Ureter (tissue), 1 donor: ENCODE measurements at places on chromosomes 12 and 14. TPM values are rescaled to one million over a fixed set of nuclear protein-coding genes. Genes with fewer than 3 reads are reported as not detected.

- DNase-seq, result peak; percentile 67
These were observed 10.7 kb upstream of the ATP2A2 start for GRCh38 chr12:110270125-110270962.

DNA sequence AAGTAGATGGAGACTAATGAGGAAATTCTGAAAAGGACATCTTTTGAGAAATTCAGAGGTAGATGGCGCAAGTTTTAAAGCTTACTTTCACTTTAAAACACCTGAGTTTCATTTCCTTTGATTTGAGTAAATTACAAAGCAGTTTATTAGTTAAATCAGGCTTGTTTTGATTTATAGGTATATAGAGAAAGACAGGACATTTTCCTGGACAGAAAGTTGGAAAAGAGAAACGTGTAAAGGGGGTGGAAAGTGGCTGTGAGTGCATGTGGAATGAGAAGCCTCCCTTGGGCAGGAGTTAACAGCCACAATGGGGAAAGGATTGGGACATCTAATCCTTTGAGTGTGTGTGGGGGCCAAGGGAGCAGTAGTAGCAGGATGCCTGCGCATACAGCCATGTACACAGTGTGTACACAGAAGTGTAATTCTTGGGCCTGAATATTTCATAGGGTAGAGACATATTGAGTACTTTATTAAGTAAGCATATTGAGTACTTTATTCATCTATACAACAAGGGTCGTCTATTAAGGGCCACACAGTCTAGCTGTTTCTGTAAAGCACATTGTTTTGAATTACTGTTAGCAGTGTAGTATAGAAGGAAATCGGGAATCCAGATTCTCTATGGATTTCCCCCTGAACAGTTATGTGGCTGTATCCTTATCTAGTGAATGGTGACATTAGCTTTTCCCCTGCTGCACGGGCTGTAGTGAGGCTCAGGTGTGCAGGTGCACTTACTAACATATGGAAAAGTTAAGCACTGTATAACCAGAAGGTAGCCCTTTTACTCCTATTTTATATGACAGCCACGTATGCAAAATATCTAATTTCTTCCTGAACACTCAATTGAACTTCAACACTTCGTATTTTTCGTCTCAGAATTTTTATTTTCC lies 19.1 kb downstream of the MARK3 start:
- DNase-seq, result no peak

DNA sequence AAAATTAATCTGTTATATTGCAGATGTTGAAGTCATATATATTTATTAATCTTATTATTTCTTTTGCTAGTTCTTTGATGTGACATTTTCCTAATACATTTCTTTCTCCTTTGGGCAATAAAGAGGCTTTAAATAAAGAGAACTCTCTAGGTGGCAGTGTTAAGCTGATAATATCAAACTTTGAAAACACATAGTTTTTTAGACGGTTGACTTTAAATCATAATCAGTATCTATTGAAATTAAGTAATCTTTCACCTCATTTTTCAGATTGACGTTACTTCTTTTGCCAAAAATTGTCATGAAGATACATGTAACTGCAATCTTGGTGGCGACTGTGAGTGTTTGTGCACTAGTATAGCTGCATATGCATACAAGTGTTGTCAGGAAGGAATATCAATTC lies 130.8 kb upstream of the PTPRQ start:
- DNase-seq, result no peak

GRCh38 chr12:12004524-12004923 lies 66.2 kb upstream of the BCL2L14 start:
- no peak for DNase-seq

- no peak for DNase-seq
These were observed 81.9 kb downstream of the PELI2 start for GRCh38 chr14:56199982-56200577.

KLRK1 gene
- total RNA-seq, result 7.6 TPM

- peak; percentile 53 for DNase-seq
These were observed 1.1 kb downstream of the NUMB start for GRCh38 chr14:73457041-73457923.

CMAS gene
- 35.7 TPM for total RNA-seq

DNA sequence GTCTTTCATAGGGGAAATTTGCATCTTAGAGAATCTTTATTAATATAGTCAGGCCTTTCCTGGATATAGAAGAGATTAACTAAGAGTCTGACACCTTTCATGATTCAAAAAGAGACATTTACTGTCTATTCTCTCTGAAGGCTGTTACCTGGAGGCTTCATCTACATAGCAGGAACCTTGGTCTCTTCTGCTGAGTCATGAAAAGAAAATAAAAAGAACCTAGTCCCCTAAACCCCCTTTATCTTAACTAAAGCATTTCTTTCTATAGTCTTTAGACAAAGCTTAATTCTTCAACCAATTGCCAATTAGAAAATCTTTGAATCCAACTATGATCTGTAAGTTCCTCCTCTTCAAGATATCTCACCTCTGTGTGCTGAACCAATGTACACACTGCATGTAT lies 33.1 kb downstream of the RPS29 start:
- no peak for DNase-seq

MAP1LC3B2 gene
- not detected for total RNA-seq

CDC42BPB gene
- total RNA-seq, result 131 TPM

DNA sequence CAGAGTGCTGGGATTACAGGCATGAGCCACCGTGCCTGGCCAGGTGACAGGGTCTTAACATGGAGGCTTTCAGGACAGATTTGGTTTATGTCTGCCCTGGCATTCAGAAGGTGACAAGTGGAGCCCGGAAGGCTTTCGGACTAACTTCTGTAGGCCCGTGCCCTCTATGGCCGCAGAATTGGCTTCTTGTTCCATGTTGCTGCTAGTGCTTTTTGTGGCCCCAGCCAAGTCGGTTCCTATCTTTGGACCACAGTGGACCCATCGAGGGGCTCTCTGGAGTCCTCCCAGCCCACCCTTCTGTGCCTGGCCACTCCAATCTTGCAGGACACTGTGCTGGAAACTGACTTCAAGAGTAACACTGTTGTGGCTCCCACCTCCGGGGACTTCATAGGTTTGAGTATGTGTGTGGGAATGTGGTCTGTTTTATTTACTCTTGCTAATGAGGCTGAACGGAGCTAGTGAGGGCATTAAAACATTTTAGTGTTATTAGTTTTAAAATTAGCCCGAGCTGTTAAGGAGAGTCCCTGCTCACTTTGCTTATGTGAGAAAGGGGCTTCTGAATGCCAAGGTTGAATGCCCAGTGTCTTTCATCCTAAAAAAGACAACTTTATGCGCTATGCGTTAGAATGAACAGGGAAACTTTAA lies 245.9 kb downstream of the CACNA1C start:
- no peak for DNase-seq

GRCh38 chr12:5258498-5258897 lies 173.4 kb upstream of the NTF3 start:
- DNase-seq, result no peak

DNA sequence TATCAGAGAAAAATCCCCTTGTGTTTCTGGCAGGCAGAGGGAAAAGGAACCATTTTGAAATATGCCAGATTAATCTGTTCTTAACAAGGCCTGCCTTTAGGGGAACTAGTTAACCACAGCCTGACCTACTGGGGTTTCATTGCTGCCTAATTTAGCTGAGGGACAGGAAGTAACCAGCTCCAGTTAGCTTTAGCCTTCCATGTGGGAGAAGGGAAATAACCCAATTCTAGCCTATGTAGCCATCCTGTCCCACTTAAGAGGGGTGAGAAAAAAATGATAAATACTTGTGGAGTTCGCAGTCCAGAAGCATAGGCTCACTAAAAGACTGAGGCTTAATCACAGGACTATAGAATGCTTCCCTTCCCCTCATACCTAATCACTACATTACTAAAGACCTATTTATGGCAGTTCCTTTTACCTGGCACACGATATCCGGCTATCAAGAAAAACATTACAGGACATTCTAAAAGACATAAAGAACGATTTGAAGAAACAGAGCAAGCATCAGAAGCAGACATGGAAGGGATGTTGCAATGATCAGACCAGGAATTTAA lies 22.8 kb downstream of the COX8C start:
- DNase-seq, result no peak
